ENCODE measurements at places on chromosomes 16 and 17.

GRCh38 chr16:85615014-85615851 is 2.1 kb downstream of the GSE1 start:
- DNase-seq, result peak; percentile 48

- DNase-seq, result no peak
These were observed 24.2 kb upstream of the CPHXL start for GRCh38 chr16:75750528-75750927.

DNA sequence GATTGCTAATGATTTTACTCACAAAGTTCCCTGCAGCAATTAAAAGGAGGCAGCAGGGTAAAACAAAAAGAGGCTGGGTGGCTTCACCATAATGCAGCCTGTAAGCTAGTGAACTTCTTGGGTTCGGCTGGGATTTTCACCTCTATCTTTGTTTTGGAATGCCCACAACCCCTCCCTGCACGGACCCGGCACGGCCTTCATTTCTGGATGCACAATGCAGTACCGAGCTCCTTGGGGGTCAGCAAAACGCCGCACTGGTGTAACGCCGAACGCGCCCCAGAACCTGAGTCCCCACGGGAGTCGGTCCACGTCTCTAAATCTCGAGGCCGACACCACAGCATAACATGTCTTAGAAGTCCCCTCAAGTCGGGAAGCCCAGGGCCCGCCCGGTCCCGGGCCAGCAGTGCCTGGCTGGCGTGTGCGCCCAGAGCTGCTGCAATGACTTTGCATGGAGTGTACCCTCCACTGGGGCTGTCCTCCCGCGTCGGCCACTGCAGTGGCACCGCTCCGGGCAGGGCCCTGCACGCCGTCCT is 759 bp downstream of the UBE2O start:
- no peak for DNase-seq

GRCh38 chr17:57480438-57481196 is 224.3 kb downstream of the MSI2 start:
- no peak for DNase-seq

DNA sequence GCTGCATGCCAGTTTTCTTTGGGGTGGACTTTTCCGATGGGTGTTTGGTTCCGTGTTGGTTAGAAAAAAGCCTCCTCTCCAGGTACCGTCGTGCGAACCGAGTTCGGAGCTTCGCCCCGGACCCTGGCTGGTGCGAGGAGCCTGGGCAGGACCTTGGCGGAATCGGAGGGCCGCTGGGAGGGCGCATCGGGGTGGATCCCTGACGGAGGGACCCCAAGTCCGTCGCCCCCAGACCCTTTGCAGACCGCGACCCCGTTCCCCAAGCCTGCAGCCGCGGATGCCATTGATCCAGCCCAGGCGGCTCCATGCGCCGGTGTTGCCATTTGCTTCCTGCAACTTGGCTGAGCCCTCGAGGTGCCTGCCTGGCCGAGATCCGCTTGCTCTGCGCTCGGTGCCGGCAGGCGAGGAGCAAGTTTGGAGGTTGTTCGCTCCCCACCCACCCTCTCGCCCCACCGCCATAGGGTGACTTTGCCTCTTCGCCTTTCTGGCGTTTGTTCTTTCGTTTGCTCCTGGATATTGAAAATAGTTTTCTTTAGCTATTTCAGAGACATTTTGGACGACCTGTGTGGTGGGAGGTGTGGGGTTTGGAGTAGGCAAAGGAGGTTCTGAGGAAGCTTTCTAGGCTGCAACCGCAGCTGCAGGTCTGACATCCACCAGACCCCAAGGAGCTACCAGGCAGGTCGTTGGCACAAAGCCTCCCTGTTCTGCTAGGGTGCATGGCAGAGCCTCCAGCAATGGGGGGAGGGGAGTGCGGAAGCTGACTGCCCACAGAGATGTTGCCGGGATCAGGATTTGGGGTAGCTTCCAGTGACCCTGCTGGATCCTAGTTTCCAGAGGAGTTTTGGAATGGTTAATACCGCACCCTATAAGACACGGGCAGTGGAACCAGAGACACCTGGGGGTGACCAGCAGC is 58.2 kb downstream of the RAP1GAP2 start:
- no peak for DNase-seq

- DNase-seq, result peak; percentile 18
These were observed 537 bp downstream of the CNOT1 start for GRCh38 chr16:58628845-58629732.

DNA sequence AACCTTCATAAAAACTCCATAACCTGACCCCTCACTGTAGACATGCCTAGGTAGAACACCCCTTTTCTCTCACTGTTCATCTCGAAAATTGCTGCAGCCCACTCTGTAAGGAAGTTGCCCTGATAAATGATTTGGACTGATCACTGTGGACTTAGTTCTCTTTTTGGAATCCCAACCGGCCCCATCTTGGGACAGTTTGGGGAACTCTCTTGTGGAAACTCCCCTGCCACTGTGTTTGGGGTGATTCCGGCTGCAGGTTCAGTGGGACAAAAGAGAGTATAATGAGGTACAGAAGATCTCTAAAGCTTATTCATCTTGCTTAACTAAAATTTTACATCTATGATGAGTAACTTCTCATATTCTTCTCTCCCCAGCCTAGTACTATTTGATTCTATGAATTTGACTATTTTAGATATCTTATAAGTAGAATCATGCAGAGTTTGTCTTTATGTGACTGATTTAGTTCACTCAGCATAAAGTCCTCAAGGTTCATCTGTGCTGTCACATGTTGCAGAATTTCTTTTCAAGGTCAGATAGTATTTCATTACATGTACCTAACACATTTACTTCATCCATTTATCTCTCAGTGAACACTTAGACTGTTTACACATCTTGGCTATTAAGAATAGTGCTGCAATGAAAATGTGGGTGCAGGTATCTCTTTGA is 84.9 kb downstream of the ABCA8 start:
- DNase-seq, result no peak

GRCh38 chr16:67650023-67650422 is 5.1 kb downstream of the CARMIL2 start:
- no peak for DNase-seq

DNA sequence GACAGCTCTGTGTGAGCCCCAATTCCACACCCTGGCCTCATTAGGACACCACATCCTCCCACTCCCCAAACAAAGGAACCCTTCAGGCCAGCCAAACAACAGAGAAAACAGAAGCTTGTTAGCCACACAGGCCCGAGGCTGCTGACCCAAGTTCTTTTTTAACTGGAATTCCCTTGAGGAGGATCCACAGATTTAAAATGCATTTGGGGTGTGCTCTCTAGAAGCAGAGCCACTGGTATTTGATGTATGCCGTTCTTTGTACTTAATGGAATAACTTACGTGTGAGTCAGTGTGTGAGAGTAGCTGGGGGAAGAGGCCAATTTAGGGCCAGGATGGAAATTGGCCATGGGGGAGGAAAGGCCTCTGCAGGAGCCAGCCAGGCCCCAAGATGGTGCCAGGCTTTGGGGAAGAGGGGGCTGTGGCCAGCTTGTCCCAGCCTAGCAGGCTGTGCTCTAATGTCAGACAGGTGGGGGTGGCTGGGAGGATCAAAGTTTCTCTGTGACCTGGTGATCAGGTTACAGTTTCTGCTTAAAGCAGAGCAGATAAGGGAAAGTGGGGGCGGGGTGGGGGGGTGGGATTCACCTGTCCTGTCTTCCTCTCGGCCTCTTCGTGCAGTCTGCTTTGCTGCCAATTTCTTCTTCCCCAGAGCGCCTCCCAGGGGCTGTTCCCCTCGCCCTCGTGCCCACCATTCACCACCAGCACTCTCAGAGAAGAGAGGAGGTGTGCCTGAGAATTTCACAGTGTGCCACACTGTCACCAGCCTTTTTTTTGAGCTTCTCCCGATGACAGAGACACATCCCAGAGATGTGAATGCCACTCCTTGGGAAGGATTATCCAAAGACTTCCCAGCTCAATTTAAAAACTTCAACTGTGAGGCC is 50.8 kb downstream of the TOM1L2 start:
- no peak for DNase-seq

GRCh38 chr16:89506791-89507191 is 1.4 kb upstream of the SPG7 start:
- DNase-seq, result no peak

- no peak for DNase-seq
These were observed 80.2 kb downstream of the DYNLRB2 start for GRCh38 chr16:80620736-80621605.

- no peak for DNase-seq
These were observed 21.5 kb downstream of the PRCD start for GRCh38 chr17:76561332-76561731.

GRCh38 chr16:74736531-74737157 is 36.0 kb upstream of the MLKL start:
- no peak for DNase-seq

DNA sequence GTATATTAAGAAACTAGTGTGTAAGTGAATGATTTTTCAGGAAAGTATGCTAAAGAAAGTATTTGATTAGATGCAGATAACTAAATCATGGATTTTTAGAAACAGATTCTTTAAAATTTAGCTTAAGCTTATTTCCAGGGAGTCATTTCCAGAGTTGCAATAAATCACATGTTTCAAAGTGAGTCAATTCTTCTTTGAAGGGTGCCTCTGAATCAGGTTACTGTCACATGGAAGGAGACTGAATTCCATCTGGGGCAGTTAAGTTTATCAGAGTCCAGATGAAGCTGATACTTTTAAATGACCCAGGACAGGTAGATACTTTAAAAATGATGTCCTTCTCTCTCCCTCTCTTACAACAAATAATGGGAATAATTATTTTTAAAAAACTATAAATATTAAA is 5.0 kb downstream of the MFSD11 start:
- DNase-seq, result no peak

DNA sequence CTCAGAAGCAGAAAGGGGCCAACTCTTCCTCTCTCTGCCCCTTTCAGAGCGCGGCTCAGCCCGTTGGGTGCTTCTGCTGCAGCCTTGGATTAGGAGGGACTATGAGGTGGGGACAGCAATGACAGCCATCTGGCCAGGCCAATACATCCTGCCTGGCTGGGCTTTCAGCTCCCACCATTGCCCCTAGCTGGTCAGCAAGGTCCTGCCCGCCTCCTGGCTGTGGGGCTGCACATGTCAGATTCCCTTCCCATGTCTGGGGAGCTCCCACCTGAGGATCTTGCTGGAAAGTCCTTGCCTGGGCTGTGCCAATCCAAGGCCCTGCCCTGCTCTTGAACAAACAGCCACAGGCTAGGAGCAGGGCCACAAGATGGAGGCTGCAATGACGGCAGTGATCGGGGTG is 8.3 kb downstream of the TRIM65 start:
- DNase-seq, result no peak

- DNase-seq, result peak; percentile 21
These were observed 676 bp downstream of the CPD start for GRCh38 chr17:30379303-30379902.

GRCh38 chr17:58277107-58277801 is 3.5 kb downstream of the MPO start:
- DNase-seq, result no peak

DNA sequence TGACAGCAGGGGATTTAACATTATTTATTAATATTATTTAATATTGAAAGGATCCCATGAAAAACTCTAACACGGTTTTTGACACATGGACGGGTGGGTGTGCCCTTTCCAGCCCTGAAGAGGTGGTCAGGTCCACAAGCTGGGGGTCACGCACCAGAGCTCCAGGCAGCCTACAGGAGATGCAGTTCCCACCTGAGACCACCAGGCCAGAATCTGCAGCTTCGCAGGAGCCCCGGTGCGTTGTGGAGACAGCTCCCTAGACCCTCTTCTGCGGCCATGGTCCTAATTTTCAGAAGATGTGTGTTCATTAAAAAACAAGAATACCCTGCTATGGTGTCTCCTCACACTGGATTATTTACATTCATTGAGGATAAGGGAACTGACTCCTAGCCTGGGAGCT is 331.1 kb downstream of the C16orf95 start:
- DNase-seq, result no peak

DNA sequence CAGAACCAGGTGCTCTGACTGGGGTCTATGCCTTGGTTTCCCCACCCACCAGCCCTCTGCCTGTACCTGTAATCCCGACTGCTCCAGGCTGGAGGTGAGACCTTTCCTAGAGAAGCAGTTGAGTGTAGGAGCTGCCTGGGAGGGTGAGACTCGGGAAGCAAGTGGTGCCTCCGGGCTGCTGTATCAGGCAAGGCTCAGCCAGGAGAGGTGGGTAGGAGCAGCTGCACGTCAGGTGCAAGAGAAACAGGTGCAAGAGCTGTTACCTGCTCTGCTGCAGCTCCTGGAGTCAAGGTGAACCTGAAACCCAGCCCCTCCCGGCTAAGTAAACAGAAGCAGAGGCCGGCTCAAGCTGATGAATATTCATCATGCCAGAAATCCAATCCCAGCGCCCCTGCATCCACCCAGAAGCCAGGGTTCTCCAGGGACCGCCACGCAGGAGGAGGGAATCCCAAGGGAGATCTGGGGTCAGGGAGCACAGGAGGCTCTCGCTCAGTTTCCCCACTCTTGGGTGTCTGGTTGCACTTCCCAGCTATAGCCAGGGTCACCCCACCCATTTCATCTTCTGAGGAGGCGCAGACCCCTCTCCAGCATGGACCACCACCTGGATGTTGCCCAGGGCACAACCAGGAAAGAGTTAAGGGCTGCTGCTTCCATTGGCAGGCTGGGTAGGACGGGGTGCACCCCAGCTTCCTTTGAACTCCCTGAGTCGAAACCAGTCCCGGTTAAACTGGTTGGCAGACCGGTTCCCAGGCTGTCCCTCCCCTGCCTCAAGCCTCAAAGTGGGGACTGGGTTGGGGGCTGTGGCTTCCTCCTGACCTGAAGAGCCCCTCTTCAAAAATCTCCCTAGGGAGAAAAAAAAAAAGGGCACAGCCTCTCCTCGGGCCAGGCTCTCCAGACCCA is at the start of gene PRR15L:
PRR15L (minus strand) TSS at position 293 of the 900 bp plus-strand sequence. CDS start 4,649 bp downstream, outside the sequence.
- no peak for DNase-seq

DNA sequence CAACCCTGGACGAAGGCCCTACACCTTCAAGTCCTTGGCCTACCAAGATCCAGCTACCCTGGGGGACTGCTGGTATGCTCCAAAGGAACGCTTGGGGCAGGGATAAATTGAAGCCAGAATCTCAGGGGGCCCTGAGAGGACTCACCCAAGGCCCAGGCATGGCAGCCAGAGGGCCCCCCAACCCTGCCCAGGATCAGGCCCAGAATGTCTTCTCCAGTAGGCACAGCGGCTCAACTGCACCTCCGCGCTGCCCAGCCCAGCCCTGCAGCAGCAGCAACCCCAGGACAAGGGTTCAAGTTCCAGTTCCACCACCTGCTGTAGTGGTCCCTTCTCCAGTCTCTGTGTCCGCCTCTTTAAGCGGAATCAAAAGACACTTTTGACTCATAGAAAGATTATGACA is 2.2 kb downstream of the TFAP4 start:
- DNase-seq, result no peak

GRCh38 chr16:89422527-89422904 is 67.8 kb downstream of the ANKRD11 start:
- DNase-seq, result no peak

- DNase-seq, result no peak
These were observed 35.3 kb downstream of the TMEM132E start for GRCh38 chr17:34614698-34615097.

DNA sequence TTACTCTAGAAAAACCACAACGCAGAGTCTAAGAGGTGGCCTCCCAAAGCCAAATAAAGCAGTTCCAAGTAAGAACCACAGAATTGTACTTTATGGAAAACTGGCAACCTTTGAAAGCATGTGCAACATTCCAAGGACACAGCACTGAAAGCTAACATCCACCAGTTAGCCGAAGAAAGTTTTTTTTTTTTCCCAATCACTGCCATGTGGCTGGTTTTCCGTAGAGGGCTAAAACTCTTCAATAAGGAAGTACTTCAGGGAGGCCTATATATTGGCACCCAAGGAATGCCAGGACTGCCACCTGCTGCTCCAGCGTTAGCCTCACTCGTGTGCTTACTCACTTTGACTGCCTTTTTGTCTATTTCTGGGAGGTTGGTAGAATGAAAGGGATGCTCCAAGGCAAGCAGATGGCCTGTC is 25.2 kb downstream of the CEP95 start:
- DNase-seq, result no peak

GRCh38 chr16:760065-760464 is 469 bp upstream of the MSLN start:
- no peak for DNase-seq

- DNase-seq, result no peak
These were observed 62.3 kb downstream of the CYTH1 start for GRCh38 chr17:78719630-78720298.

Measured in activated CD8-positive, alpha-beta memory T cell treated with anti-CD3 and anti-CD28 coated beads for 48 hours (primary cell).